ENCODE measurements at places on chromosomes 6 and 20. TPM values are rescaled to one million over a fixed set of nuclear protein-coding genes. Genes with fewer than 3 reads are reported as not detected.

HNF4A gene
- total RNA-seq: not detected

ECT2L gene
- not detected for total RNA-seq

CNR1 gene
- total RNA-seq: not detected

COL9A1 gene
- total RNA-seq: not detected

TGM3 gene
- total RNA-seq: not detected

OLIG3 gene
- not detected for total RNA-seq

BNIP5 gene
- total RNA-seq: not detected

ANGPT4 gene
- not detected for total RNA-seq

GRM4 gene
- total RNA-seq: 0.07 TPM

EDN1 gene
- 39.6 TPM for total RNA-seq

C6orf58 gene
- total RNA-seq: 0.10 TPM

NOTCH4 gene
- 0.31 TPM for total RNA-seq

PSORS1C2 gene
- not detected for total RNA-seq

C20orf204 gene
- total RNA-seq: 0.18 TPM

CRYBG1 gene
- total RNA-seq: 109 TPM

GLP1R gene
- total RNA-seq: not detected

AVP gene
- total RNA-seq: not detected

BANF2 gene
- total RNA-seq: not detected

DEFB116 gene
- total RNA-seq: not detected

MYB gene
- total RNA-seq: 0.42 TPM

RNF217 gene
- total RNA-seq: 24.9 TPM

CGA gene
- total RNA-seq: not detected

BMP7 gene
- total RNA-seq: not detected

HTR1B gene
- 1.6 TPM for total RNA-seq

FOXC1 gene
- total RNA-seq: 3.5 TPM

QKI gene
- 89.8 TPM for total RNA-seq

IL17A gene
- not detected for total RNA-seq

PSMB8 gene
- 88.1 TPM for total RNA-seq

FAM209B gene
- total RNA-seq: 0.71 TPM

ANKRD66 gene
- total RNA-seq: not detected

ADGB gene
- total RNA-seq: not detected

ENPP3 gene
- total RNA-seq: not detected

MED20 gene
- total RNA-seq: 33.2 TPM

CFB gene
- 0.92 TPM for total RNA-seq

TNF gene
- 10.5 TPM for total RNA-seq

NPEPL1 gene
- 11.8 TPM for total RNA-seq

ABRACL gene
- 98.8 TPM for total RNA-seq

PNLDC1 gene
- total RNA-seq: 0.07 TPM

VSX1 gene
- not detected for total RNA-seq

BIRC7 gene
- not detected for total RNA-seq

SLC17A1 gene
- not detected for total RNA-seq

CAGE1 gene
- 0.07 TPM for total RNA-seq

PGBD1 gene
- 6.0 TPM for total RNA-seq
